ENCODE measurements at places on chromosomes 3 and 15.

GRCh38 chr15:29685156-29686078, 136.9 kb downstream of the TJP1 start:
- DNase-seq = no peak

- no peak for DNase-seq
These were observed 21.4 kb downstream of the CCDC191 start for GRCh38 chr3:114034787-114035545.

GRCh38 chr15:95479308-95479707, 851.2 kb upstream of the NR2F2 start:
- DNase-seq = no peak

- no peak for DNase-seq
These were observed 24.1 kb upstream of the MINAR1 start for GRCh38 chr15:79408041-79408440.

DNA sequence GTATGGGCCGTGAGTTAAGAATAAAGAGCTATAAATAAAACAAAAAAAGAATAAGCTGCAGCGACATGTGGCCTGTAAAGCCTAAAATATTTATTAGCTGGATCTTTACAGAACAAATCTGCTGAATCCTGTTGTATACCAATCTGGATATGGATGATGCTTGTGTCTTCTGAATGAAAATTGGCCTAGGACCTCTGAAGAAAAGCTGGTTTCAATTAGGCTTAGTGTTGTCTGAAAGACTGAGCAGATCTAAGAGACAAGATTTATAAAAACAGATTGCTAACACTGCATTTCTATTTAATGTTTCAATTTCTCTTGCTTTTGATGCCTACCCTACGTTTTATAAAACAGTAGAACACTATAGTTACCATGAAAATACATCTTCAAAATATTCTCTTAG, 57.9 kb downstream of the ST3GAL6 start:
- no peak for DNase-seq

DNA sequence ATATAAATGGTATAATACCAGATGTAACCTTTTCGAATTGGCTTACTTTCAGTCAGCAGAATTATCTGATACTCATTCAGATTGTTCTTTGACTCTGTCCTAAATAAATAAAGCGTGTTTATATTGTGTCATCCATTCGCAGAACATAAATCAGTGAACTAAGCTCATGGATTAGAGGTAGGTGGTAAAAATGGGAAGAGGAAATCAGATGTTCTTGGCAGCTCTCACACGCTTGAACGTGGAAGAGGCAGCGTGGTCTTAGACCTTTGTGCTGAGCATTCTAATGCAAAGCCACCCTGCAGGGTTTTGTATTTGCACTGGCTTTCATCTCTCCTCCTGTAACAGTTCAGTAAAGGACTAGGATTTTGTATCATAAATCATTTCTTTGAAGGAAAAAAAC, 441.4 kb downstream of the GABRG3 start:
- DNase-seq = no peak

DNA sequence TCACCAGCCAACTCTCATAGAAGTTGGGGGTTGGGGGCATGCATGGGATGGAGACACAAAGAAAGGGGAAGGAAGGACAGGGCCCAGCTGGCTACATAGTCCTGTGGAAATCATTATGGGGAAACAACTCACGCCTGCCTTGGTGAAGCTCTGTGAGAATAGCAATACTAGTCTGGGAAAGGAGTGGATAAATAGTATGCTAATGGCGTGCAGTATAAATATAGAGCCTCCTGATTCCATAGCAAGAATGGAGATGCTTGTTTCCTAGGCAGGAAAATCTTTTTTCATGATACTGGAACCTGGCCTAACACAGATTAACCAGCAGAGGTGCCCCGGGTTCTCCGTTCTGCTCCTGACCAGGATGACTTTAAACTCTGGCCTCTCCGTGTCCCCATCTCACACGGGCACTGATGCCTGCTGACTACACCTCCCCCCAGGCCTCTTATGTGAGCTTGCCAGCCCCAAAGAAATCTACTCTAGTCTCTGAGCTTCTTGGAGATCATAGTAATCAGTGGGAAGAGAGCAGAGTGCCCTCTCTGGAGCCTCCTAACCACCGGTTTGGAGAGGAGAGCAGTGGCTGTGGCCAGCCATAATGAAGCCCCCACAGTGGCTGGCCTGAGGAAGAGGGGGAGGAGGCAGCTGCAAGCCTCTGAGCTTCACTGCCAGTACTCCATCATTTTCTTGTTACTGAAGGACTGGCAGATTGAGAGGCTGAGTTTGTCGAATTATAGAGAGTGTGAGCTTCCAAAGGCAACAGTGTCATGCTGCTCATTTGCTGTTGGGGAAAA, 355.0 kb upstream of the SEMA6D start:
- no peak for DNase-seq

DNA sequence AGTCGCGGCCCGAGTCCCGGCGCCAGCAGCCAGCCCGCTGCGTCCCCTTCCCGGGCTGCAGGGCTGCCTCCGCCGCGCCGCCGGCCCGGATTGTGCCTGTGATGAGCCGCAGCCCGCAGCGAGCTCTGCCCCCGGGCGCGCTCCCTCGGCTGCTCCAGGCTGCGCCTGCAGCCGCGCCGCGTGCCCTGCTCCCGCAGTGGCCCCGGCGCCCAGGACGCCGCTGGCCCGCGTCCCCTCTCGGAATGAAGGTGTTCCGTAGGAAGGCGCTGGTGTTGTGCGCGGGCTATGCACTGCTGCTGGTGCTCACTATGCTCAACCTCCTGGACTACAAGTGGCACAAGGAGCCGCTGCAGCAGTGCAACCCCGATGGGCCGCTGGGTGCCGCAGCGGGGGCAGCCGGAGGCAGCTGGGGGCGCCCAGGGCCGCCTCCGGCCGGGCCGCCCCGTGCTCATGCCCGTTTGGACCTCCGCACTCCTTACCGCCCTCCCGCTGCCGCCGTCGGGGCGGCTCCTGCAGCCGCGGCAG, 1.2 kb downstream of the CHST2 start:
- DNase-seq = peak; percentile 18

- no peak for DNase-seq
These were observed 161.9 kb downstream of the ATG7 start for GRCh38 chr3:11434017-11434526.

DNA sequence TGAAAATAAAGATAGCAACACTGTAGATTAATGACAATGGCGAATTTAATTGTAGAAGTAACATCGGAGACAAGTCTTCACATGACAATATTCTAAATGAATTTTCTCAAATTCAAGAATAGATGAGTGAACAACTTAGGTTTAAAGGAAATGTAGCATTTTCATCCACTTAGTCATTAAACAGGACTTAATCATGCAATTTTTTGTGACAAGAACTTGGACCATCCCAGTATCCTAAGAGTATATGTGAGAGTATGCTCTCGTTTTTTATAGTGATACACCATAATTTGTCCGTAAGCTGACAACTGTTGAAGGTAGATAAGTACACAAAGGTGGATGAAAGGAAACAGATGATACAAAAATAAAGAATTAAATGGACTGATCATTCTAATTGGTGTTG, 81.5 kb downstream of the DLG1 start:
- DNase-seq = no peak

GRCh38 chr3:159892171-159892795, 96.4 kb upstream of the IL12A start:
- no peak for DNase-seq

DNA sequence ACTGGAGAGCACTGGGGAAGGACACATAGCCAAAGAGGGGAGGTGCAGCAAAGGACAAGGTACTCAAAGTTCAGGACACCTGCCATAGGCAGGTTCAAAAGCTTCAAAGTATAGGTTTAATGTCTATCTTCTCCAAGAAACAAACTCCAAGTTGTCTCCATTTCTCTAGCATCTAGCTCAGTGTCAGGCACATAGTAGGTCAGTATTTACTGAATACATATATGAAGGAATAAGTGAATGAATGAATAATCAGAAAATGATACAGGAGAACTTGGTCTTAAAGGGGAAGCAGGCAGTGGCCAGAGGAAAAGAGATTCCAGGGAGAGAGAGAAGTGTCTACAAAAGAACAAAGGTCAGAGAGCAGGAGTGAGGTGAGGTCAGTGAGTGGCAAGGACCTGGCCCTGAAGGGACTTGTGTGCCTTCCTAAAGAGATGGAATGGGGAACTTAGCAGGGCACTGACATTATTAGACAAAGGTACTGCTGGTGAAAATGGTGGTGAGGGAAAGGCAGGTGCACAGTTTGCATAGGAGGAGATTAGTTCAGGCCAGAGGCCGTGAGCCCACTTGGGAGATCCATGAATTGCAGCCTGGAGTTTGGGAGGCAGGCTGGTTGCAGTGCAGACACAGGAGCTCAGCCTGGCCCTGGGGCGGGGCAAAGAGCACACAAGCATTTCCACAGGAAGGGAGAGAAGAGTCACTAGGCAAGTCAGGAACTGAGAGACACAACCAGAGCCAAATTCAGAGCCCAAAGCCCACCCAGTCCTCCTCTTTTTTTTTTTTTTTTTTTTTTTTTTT, 21.4 kb downstream of the TBC1D2B start:
- DNase-seq = no peak

GRCh38 chr15:75947092-75947491, 43.4 kb downstream of the FBXO22 start:
- no peak for DNase-seq

DNA sequence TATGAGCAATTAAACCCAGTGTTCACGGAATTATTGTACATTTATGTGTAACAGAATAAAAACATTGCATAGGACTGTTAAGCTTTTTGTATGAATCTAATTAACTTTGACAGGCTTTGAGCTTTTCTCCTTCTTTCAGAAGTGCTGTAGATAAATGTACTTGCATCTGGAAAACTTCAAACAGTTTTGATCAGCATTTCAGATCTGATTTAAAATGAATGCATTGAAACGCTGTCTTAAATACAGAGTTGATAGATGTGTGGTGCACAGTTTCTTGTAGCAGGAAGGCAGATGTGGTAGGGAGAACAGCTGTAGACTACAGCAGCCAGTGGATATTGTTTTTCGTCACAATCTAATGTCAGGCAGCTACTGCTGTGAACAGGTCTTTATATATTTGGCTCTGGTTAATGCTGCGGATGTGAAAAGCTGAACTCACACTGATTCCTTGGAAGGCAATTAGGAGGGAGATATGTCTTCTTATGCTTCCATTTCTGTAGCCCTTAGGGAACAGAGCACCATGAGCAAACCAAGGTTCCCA, 193.8 kb upstream of the GOLIM4 start:
- DNase-seq = no peak

DNA sequence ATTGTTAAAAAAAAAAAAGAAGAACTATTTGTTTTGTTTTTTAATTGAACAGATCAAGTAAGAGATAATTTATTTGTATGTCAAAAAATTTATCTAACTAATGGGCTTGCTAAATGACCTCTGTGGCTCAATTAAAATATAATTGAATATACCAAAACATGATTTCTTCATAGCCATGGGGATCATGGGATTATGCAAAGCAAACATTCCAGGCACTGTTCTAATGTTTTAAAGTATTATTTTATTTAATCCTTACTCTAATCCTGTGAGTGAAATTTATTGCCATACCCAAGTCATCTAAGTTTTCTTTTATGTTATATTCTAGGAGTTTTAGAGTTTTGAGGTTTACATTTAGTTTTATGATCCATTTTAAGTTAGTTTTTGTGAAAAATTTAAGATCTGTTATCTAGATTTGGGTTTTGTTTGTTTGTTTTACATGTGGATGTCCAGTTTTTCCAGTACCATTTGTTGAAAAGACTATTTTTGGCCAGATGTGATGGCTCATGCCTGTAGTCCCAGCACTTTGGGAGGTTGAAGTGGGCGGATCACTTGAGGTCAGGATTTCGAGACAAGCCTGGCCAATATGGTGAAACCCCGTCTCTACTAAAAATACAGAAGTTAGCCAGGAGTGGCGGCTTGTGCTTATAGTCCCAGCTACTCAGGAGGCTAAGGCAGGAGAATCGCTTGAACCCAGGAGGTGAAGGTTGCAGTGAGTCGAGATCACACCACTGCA, 52.3 kb upstream of the CNOT10 start:
- no peak for DNase-seq

- DNase-seq = no peak
These were observed 3.3 kb downstream of the AMIGO3 start for GRCh38 chr3:49716169-49716568.

- DNase-seq = no peak
These were observed 631.3 kb downstream of the NSUN3 start for GRCh38 chr3:94693997-94694640.

GRCh38 chr3:107142171-107142570, 235.1 kb upstream of the CCDC54 start:
- no peak for DNase-seq

GRCh38 chr3:14137004-14137403, 12.2 kb downstream of the TMEM43 start:
- no peak for DNase-seq

- no peak for DNase-seq
These were observed 5.5 kb downstream of the ABCC5 start for GRCh38 chr3:184011937-184012889.

- DNase-seq = no peak
These were observed 31.8 kb downstream of the TTC14 start for GRCh38 chr3:180633722-180634121.

DNA sequence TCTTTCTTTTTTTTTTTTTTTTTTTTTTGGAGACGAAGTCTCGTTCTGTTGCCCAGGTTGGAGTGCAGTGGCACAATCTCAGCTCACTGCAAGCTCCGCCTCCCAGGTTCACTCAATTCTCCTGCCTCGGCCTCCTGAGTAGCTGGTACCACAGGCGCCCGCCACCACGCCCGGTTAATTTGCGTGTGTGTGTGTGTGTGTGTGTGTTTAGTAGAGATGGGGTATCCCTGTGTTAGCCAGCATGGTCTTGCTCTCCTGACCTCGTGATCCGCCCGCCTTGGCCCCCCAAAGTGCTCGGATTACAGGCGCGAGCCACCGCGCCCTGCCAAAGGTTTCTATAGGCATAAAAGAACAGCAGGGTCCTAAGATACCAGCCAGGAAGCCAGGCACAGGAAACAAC, 261.0 kb upstream of the CCDC54 start:
- DNase-seq = no peak

DNA sequence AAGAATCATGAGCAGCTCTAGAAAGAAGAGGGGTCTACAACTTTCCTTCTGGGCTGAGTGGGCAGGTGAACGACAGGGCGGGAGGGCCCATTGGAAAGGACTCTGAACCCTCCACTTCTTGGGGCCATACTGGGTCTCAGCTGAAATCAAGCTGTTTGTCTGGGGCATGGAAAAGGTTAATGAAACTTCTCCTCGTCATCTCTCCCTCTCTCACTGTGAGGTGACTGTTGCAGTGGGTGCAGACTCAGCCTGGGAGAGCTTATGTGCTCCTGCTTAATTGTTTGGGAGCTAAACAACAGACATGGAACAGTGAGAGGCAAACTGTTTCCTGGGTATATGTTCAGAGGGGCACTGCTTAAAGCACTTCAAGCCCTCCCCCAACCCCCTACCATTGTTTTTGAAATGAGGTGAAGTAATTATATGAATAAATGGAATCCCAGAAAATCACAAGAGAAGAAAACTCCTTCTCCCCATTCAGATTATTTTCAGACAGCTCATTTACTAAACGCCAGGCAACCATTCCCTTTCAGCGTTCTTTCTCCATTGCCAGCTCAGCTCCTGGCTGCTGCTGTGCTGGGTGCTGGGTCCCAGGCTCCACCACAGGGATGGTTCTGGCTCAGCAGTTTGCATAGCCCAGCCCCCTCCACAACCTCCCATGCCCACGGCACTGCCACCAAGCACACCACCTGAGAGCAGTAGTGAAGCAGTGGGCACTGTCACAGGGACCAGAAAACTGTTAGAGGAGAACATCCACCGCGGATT, 444.9 kb upstream of the TBL1XR1 start:
- no peak for DNase-seq

All from central memory CD8-positive, alpha-beta T cell (primary cell).